Activated T-cell treated with anti-CD3 and anti-CD28 coated beads for 24 hours (primary cell): ENCODE measurements at places on chromosomes 1 and 21.

DNA sequence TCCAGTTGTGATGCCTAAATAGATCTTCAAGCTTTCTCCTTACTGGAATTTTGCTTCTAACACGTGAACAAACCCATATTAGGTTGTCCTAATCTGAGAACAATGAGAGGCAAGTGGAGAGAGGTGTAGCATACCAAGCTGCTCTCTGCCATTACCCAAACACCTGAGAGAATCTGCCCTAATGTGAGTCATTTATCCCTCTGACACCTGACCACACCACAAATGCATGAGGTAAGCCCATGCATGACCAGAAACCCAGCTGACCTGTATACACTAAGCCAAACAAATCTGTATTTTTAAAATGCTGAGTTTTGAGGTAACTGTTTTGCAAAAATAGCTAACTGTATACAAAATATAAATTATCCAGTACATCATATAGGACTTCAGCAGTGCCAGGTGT lies 1458.1 kb upstream of the B3GALT2 start:
- no peak for DNase-seq

DNA sequence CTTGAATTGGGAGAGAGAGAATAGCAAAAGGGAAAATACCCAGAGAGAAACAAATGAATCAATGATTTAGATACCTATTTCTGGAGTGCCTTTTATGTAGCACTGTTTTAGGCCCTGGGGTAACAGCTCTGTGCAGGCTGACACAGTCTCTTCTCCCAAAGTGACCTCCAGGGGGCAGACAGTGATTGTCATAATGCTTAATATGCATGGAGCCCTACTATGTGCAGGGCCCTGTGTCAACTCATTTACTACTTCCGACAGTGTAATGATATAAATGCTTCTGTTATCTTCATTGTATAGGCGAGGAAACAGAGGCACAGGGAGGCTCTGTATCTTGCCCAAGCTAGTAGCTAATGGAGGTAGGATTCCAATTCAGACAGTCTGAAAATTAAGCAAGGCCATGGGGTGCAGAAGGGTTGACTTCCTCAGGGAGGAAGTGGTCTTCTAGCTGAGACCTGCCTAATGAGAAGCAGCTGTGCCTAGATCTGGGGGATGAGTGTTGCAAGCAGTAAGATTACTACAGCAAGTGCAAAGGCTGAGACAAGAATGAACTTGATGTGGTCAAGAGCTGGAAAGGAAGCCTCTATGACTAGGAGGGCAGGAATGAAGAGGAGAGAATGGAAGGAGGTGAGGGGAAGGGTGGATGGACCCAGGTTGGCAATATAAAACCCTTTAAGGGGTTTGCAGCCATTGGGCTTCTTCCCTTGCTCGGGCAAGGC lies 16.2 kb upstream of the SERINC2 start:
- no peak for DNase-seq

DNA sequence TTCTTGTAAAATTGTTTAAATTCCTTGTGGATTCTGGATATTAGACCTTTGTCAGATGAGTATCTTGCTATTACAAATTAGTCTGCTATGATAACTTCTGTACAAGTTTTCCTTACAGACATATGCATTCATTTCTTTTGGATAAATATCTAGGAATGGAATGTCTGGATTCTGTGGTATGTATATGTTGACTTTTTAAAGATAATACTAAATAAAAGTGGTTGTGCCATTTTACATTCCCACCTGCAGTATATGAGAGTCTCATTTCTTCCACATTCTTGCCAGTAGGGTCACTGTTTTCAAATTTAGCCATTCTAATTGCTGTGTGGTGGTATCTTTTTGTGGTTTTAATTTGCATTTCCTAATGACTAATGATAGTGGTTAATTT lies 53.9 kb downstream of the SYDE2 start:
- DNase-seq = no peak

- DNase-seq = no peak
Observed at GRCh38 chr1:223617323-223618070, 48.0 kb downstream of the CAPN8 start.

DNA sequence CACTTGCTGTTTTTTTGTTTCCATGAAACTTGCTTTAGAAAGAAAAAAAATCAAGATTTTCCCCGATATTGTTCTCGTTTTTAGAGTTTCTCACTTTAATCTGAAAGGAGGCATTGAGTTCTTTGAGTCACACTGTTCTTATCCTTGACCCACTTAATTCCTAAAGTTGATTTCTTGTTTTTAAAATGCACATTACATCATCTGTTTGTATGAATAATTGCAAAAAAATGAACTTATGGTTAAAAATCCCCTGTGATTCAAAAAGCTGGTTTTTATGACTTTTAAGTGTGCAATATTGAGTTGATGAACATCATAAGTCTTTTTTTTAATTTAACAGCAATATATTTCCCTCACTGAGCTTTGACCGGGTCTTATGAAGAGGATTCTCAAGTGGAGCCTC lies 131.6 kb downstream of the SNX7 start:
- DNase-seq = no peak

- DNase-seq = peak; percentile 57
Observed at GRCh38 chr1:9413071-9413876, 120.6 kb downstream of the SPSB1 start.

GRCh38 chr1:64775113-64775512 lies 30.2 kb downstream of the RAVER2 start:
- no peak for DNase-seq

DNA sequence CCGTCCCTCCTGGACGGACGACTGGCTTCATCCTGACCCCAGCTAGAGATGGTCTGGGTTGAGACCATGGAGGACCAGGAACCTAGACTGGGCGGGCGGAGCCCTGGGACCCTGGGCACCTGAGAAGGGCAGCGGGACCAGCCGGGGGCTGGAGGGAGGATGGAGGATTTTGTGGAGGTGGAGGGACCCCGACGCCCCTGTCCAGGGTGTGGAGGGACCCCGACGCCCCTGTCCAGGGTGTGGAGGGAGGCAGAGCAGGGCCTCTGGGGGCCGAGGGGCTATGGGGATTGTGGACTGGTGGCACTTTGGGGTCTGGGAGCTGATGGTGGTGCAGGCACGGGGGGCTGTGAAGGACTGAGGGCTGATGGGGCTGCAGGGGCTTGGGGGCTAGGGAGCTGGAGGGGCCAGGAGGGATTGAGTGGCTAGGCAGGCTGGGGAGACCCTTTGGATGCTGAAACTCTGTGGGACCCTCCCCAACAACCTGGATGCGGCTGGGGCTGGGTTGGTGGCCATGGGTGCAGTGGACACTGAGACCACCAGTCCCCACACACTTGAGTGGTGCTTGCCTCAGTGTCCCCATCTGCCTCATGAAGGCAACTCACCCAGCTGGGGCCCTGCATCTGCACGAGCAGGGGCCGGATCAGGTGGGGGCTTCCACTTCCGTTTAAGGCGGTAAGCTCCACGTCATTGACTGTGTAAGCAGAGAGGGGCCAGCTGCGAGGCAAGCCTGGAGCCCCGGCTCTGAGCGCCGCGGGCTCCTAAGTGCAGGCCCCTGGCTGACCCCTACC lies 7.4 kb downstream of the GJC2 start:
- no peak for DNase-seq

GRCh38 chr1:175317309-175317708 lies 124.7 kb upstream of the KIAA0040 start:
- DNase-seq = no peak

- no peak for DNase-seq
Observed at GRCh38 chr1:211635597-211636205, 39.7 kb downstream of the NEK2 start.

GRCh38 chr1:234214129-234214910 lies 158.9 kb upstream of the COA6 start:
- DNase-seq = peak; percentile 16

DNA sequence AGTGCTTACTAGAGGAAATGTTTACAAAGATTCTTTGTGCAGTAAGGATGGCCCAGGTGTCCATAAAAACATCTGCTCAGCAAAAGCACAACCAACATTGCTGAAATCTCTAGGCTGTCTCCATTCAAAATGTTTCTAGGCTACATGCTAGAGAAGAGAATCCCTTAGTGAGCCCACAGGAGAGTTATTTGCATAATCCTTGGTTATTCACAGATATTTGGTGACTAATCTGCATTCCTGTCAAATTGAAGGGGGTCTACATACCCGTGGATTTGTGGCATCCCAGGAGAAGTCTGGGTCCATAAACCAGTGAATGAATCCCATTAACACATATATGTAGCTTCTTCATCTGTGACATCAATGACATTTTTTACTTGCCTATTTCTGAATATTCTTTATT lies 261.3 kb upstream of the ESRRG start:
- no peak for DNase-seq

DNA sequence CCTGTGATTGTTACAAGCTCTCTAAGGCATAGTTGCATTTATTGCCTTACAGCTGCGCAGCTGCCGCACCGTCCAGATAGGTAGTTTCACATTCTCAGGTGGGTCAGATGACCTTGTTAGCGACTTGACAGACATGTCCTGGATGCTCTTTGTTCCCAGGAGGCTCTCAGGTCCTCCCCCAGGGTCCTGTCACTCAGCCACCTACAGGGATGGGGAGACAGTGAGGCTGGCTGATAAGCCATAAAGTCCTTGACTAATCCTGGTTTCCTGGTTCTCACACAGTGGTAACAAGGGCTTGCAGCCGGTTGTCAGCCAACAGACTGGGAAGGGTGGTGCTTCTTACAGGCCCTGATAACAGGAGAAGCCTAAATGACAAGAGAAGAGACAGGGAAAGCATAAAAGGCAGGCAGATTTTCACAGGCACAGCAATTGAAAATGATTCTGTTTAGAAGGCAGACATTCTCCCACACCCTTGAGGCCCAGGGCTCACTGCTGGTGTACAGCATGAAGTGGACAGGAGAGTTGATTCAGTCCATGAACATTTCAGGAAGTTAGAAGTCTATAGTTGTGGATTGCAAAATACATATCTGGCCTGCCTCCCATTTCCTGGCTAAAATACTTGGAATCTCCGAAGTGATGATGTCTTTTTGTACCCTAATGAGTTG lies 2.9 kb downstream of the ARF1 start:
- DNase-seq = no peak

DNA sequence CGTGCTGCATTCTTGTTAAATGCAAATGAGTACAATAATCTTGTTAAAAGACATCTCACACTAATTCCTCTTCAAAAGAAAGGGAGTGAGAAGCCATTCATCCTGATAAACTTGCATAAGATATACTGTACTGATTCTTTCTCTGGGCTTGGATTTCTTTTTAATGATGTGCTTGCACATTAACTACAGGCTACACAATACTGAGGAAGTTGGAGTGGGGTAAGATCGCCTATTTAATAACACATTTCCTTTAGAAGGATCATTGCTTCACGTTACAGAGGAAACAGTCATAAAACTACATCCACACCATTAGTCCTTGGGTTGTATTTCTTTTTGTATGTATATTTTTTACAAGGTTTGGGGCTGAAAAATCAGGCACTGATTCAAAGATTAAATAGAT lies 36.6 kb downstream of the NRIP1 start:
- no peak for DNase-seq

DNA sequence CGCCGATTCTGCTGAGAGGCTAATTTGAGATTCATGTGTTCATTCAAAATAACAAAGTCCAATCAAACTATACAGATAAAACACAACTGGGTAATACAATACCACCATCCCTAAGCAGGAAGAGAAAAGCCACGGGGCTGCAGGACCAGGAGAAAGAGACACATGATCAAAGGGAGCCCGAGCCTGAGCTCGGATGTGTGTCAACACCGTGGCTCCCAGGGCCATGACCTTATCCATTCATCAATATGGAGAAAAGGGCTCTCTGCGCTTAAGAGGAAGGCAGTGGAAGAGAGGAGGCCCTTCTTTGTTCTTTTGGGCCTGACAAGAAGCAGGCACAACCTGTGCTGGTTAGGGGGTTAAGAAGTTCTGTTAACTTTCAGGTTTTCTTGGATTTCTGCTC lies 56.7 kb downstream of the HUNK start:
- DNase-seq = no peak

DNA sequence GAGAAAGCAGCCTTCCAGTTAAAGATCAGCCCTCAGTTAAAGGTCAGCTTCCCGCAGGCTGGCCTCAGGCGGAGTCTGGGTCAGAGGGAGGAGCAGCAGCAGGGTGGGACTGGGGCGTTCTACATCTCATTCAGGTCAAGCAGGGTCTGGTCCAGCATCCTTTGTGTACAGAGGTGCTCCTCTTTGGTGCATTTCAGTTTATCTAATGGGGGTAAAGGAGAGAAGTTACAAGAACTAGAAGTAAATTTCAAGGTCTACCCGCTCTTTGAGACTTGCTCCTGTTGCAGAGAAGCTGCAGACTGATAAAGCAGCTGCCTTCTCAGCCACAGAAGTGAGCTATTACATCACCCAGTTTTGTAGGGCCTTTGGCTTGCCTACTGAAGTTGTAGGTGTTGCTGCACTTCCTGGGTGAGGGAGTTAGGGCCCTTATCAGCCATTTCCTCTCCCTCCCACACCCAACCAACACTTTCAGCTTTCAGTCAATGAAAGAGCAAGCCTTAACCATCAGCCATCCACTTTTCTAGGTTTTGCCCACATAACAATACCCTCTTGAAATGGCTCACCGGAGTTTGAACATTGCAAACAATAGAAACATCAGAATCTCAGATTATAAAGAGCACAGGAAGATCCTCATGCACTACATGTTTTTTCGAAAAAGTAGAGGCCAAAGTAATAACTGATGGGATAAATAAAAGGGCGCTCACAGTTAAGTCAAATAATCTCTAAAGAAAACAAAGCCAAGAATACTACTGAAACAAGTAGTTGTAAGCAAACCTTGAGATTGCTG lies 2.8 kb upstream of the NUP210L start:
- DNase-seq = peak; percentile 61

DNA sequence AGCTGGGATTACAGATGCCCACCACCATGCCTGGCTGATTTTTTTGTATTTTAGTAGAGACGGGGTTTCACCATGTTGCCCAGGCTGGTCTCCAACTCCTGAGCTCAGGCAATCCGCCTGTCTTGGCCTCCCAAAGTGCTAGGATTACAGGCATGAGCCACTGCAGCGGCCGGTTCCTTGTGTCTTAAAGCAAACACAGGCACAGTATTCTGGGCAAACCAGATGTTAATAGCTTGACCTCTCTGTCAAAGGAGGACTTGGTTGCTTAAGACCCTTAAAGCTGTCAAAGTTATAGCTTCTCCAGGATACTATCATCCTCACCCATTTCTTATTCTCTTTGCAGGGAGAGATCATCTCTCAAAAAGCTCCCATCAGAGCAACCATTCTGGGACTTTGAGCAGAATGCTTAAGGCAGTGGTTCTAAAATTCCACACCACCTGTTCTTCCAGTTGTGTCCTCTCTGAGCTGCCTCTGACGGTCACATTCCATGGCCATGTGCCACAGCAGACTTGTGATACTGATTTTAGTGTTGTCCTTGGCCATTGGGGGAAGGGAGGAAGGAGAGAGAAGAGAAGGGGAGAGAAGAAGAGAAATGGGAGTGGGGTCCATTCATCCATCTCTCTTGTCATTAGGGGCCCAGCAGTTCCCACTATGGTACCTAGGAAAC lies 81.8 kb downstream of the PBX1 start:
- no peak for DNase-seq
